ENCODE measurements at places on chromosomes 12 and 14.

- DNase-seq: no peak
Measured at GRCh38 chr14:75182821-75183220, 6.4 kb upstream of the TMED10 start.

DNA sequence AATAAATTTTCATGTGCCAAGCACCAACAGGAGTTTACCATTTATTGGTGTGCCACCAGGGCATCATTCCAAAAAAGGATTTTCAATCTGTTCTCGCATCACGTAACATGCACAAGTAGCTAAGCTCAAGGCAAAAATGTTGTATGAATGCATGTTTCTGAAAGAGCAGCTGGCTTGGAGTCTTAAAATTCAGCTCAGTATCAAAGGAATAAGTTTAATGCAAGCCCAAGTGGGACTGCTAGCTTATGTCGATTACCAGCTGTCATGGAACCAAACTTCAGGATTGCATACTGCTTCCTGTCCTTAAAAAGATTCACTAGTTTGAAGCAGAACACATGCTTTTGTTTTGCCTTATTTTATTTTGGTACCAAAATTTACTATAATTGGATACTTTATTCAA lies 437.0 kb downstream of the FSCB start:
- no peak for DNase-seq

DNA sequence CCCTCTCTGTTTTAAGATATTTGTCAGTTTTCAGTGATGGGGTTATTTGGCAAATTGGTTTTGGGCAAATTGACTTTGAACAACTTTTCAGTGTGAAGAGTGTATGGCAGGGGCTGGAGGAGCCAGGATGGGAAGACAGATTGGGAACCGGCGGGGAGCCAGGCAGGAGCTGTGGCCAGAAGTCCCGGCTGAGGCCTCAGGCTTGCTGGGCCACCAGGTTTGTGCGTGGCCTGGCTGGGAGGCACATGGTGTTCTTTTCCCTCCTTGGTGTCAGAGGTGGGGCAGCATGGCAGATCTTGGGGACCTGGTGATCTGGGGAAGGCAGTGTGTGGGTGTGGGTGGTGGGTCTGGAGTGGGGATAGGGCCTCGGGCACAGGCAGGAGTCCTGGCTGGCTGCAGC lies 61.1 kb downstream of the SLC25A47 start:
- no peak for DNase-seq

- DNase-seq: no peak
Measured at GRCh38 chr12:69052613-69053408, 119.8 kb upstream of the CPM start.

GRCh38 chr12:6555018-6555691 lies 687 bp downstream of the IFFO1 start:
- no peak for DNase-seq

GRCh38 chr12:114770323-114770722 lies 86.3 kb upstream of the TBX3 start:
- no peak for DNase-seq

GRCh38 chr12:57352166-57352565 lies 78.7 kb downstream of the R3HDM2 start:
- DNase-seq: no peak

DNA sequence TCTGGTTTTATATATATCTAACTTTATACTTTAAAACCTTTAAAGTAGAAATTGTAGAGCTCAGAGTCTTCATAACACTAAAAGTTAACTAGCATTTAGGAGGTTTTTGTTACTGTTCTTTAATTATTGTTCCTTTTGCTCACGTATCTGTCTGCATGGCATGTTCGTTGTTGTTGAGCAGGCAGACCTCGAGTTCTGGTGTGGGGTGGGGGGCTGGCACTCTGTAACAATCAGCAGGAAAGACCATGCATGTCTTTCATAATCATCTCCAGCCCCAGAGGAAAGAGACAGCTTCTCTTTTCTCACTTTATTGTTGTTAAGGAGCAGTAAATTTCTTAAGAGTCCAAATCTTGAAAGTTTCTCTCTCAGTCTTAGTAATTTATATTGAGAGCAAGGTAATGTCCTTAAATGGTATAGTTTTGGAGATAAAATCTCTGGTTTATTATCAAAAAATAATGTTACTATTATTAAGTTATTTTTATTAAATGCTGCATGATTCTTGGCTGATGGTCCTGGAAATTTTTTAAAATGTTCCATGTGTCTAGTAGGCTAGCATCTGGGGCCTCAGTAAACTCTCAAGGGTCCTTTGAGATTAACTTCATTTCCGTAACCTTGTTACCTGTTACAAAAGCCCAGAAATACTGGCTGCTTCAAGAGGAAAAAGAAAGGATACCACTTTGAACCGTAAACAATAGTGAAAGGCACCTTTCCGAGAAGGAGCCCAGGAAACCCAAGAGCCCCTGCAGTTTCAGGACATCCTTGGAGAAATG lies 30.3 kb downstream of the CKB start:
- DNase-seq: no peak

DNA sequence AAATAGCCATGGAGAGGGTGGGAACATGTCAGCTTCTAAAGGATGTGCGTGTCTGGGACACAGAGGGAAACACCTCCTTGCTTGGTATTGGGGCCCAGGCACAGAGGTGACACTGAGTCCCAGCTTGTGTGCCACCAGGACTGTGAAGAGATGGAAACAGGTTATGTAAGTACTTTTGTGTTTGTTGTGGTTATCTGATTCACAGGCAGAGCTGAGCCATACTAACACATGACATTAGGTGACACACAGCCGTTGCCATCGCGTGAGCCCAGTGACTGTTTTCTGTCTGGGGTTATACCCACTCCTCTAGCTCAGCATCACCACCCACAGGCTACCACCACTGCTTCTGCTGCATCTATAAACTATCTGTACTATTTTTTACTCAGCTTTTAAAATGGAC lies 12.1 kb upstream of the FLVCR2 start:
- DNase-seq: peak; percentile 79

GRCh38 chr14:93303659-93304058 lies 29.2 kb downstream of the BTBD7 start:
- no peak for DNase-seq

DNA sequence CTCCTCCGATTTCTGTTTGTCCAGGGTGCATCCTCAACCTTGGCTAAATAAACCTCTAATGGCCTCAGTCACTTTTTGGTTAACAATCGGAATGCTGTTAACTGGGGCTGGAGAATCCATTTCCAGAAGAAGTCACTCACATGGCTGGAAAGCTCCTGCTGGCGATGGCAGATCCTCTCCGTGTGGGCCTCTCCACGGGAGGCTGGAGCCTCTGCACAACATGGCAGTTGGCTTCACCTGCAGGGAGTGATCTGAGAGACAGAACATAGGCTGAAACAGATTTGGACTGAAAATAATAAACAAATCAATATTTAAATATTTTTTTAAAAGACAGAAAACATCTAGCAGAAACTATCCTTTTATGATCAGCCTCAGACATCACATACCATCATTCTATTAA lies 66.8 kb upstream of the FICD start:
- DNase-seq: no peak

- peak; percentile 56 for DNase-seq
Measured at GRCh38 chr12:83003026-83003425, 316.3 kb downstream of the TMTC2 start.

- DNase-seq: no peak
Measured at GRCh38 chr12:55925371-55925770, 2.3 kb downstream of the PYM1 start.

GRCh38 chr12:42794806-42795205 lies 205.3 kb upstream of the PRICKLE1 start:
- no peak for DNase-seq

- DNase-seq: no peak
Measured at GRCh38 chr12:67433385-67434175, 164.4 kb downstream of the CAND1 start.

DNA sequence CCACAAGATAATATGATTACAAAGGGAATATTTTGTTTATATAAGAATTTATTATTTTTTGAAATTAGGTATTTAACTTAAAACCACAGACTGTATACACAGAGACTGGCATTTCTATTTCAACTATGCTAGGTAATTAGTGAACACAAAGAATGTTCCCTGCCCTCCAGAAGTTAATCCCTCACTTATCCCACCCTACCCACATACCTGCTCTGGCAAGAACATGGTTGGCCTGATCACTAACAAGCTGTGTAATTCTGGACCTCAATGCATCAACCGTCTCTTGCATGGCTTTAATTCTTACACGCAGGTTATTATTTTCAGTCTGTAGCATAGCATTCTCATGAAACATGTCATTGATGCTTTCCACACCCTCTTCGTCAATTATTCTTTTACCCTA lies 85.9 kb downstream of the KIF21A start:
- DNase-seq: no peak

DNA sequence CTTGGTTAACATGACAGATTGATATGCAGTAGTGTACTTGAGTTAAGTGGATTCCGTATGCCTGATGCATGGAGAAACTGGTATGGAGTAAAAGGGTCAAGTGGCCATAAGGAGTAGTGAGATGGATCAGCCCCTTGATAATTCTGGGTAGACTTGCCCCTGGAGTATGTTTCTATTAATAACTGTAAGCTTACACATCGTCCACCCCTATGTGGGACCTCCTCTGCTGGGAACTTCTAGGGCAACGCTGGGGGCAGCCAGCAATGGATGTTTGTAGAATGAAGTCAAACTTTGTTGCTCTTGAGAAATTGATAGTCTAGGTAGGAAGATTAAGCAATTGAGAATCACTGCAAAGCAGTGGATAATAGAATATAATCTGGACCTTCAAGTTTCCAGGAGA lies 3.5 kb downstream of the C12orf75 start:
- no peak for DNase-seq

Measured in LNCaP clone FGC (cell line).